ENCODE measurements at places on chromosomes 5 and 9. TPM values are rescaled to one million over a fixed set of nuclear protein-coding genes. Genes with fewer than 3 reads are reported as not detected.

GRXCR2 gene
- not detected for polyA plus RNA-seq

GPR107 gene
- 56.1 TPM for polyA plus RNA-seq

C5orf15 gene
- polyA plus RNA-seq = 135 TPM

SGCD gene
- 5.6 TPM for polyA plus RNA-seq

TAF11L5 gene
- not detected for polyA plus RNA-seq

AFAP1L1 gene
- 23.2 TPM for polyA plus RNA-seq

STKLD1 gene
- polyA plus RNA-seq = 4.4 TPM

INSL4 gene
- polyA plus RNA-seq = not detected

GRHPR gene
- 142 TPM for polyA plus RNA-seq

KIF12 gene
- polyA plus RNA-seq = 142 TPM

GFI1B gene
- 0.62 TPM for polyA plus RNA-seq

TAF11L10 gene
- polyA plus RNA-seq = not detected

MXD3 gene
- 26.5 TPM for polyA plus RNA-seq

- no peak for DNase-seq
Measured at GRCh38 chr9:16335788-16336580, 534.5 kb downstream of the BNC2 start.

- no peak for DNase-seq
Measured at GRCh38 chr5:42770003-42770402, 13.4 kb downstream of the CCDC152 start.

DNA sequence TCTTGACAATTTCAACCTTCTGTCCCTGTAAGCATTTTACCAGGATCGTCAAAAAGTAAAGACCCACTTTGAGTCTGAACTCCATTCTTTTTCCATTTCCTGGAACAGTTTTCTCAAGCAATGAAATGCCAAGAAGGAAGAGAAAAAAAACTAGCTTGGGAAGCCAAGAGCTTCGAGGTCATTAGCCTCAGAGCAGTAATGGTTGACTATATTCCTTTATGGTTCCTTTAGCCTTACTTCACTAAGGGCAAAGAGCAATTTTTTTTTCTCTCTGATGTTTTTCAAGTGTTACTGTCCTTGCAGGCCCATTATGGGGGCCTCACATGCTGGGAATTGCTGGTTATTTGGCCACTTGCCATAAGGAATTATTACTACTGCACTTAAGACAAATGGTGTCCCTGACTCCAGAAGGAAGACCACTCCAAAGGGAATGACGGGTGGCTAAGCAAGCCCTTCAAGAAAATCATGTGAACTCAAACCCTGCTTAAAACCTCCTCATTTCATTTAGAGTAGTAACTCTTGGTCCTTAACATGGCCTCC lies 37.1 kb downstream of the BNC2 start:
- no peak for DNase-seq

- DNase-seq = no peak
Measured at GRCh38 chr5:172111852-172112225, 76.2 kb downstream of the STK10 start.

DNA sequence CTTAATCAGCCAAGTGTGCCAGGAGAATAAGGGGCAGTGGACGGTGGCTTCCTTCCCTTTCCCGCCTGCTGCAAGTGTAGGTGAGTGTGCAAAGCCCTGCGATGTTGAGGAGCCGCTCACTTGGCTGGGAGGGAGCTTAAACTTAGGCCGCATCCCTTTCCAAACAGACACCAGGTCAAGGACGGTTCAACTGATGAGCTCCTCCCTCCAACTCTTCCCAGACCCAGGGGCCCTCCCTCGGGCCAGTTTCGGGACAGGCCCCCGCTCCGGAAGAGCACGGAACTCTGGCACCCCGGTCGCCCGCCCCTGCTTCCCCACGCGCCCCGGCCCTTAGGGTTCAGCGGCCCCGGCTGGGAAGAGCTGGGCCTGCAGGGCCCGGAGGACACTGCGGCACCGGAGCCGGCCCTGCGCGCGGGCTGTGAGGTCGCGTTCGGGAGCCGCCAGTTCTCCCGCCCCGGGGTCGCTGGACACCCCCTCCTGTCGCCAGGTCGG lies 481 bp downstream of the MRPL36 start:
- no peak for DNase-seq

GRCh38 chr9:1051584-1052275 lies 1.6 kb downstream of the DMRT2 start:
- DNase-seq = no peak

DNA sequence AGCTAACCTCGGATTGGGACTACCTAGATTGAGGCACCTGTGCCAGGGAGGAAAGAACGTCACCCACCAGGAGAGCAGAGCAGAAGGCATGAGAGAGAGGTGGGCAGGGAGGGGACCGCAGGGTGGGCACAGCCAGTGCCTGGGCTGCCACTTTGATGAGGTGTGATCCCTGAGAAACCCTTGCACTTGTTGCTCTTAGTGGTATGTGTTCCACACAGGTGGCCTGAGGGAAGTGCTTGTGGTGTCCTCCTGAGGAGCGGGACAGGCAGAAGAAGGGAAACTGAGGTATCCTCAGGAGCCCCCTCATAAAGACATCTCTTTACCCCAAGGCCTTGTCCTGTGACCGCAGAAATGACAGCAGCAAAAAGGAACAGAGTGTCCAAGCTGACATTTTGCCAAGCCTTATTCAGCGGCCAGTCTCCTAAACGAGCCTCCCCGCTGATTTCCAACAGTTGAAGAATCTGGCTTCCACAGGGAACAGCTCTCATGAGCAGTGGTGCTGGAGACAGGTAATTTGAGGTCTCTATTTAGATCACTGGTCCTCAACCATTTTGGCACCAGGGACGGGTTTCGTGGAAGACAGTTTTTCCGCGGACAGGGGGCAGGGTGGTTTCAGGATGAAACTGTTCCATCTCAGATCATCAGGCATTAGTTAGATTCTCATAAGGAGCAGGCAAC lies 82.4 kb downstream of the FOXD1 start:
- no peak for DNase-seq

DNA sequence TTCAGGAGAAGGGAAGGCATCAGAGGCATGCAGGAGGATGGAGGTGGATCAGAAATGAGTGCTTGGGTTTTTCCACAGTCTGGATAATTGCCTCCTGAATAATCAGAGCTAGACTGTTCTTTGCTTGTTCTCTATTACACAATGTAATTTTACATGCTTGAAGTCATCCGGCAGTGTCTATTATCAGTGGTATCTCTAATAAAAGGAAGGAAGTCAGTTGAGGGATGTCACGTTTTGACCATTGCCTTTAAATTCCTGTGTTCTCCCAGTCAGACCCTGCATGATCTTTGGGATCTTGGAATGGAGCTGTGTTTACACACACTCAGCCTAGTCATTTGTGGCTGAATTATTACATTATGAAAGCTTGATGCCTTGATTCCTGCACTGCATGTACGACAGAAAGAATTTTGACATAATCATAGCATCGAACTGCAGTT lies 91.0 kb downstream of the PDE8B start:
- DNase-seq = no peak

DNA sequence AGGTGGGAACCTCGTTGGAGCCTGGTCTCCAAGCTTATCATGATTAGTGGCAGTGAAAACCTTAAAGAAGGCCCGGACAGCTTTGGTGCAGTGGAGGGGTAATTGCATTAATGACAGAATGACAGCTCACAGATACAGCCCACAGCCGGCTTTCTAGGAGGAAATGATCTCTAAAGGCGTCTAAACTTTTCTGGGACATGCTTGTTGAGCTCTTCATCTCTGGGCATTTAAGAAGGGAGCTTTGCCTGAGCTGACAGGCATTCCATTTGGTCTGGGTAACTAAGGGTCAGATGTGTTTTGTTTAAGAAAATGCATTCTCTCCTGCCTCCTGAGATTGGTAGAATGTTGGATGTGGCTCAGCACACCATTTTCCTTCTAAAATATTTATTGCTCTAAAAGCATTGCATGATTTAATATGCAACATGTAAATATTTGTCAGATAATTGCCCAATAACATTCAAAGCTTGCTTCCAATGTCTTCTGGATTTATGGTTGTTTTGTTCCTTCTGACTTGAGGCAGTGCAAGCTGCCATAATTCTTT lies 4.0 kb downstream of the ANKRD33B start:
- DNase-seq = no peak

GRCh38 chr9:36548454-36548853 lies 24.2 kb upstream of the MELK start:
- DNase-seq = no peak

DNA sequence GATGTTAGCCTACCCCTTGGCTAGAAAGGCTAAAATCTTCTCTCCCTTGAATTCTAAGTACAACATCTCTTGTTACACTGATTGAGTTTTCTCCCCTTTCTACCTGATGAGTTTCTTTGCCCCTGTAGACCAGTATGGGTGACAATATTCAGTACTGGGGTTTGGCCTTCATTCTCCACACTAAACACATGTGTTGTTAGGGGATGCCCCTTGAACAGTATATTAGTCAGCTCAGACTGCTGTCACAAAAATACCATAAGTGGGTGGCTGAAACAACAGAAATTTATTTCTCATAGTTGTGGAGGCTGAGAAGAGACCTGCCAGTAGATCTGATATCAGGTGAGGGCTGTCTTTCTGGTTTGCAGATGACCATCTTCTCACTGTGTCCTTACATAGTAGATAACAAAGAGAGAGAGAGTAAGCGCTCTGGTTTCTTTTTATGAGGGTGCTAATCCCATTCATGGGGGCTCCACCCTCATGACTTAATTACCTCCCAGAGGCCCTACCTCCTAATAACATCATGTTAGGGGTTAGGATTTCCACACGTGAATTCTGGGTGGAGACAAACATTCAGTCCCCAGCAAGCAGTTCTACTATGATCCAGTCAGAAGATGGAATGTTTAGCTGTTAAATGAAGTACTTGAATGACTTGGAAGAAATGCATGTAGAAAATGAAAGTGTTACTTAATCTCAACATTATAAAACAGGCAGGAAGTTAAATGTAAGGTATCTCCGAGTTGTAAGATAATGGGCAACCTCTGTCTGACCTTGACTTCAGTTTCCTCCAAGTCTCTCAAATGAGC lies 17.5 kb downstream of the VLDLR start:
- no peak for DNase-seq

- no peak for DNase-seq
Measured at GRCh38 chr5:52875827-52876226, 88.1 kb downstream of the ITGA1 start.

GRCh38 chr9:14652729-14653377 lies 40.4 kb downstream of the ZDHHC21 start:
- DNase-seq = no peak

DNA sequence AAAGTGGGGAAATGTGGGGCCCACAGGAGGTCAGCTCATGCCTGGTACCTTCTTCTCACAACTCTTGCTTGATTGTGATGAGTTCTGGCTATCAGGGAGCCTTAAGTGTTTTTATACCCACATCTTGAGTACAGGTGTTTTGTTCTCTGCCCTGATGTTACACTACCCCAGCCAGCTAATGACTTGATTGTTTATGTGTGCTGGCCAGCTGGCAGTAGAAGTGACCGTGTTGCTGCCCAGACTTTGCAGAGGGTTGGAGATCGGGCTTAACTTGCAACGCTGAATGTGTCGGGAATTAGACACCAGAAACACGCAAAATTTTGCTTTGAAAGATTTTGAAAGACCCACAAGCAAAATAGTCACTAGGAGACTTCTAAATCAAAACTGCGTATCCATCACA lies 16.9 kb upstream of the ZDHHC11B start:
- no peak for DNase-seq

DNA sequence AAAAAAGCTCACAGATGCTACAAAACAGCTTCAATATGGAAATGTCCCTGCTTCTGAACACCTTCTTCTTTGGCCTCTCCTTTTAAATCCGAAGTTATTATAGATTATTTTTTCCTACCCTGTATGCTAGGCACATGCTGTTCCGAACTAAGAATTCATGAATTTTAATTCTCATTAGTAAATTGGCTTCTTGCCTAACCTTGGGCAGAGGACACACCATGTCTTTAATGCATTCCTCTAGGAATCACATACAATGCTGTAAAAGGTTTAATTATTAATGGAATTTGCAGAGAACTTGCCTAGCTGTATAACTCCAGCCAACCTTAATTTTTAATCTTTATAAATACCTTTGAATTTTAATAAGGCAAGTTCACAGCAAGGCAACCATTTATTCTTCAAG lies 234.4 kb downstream of the NTRK2 start:
- no peak for DNase-seq

DNA sequence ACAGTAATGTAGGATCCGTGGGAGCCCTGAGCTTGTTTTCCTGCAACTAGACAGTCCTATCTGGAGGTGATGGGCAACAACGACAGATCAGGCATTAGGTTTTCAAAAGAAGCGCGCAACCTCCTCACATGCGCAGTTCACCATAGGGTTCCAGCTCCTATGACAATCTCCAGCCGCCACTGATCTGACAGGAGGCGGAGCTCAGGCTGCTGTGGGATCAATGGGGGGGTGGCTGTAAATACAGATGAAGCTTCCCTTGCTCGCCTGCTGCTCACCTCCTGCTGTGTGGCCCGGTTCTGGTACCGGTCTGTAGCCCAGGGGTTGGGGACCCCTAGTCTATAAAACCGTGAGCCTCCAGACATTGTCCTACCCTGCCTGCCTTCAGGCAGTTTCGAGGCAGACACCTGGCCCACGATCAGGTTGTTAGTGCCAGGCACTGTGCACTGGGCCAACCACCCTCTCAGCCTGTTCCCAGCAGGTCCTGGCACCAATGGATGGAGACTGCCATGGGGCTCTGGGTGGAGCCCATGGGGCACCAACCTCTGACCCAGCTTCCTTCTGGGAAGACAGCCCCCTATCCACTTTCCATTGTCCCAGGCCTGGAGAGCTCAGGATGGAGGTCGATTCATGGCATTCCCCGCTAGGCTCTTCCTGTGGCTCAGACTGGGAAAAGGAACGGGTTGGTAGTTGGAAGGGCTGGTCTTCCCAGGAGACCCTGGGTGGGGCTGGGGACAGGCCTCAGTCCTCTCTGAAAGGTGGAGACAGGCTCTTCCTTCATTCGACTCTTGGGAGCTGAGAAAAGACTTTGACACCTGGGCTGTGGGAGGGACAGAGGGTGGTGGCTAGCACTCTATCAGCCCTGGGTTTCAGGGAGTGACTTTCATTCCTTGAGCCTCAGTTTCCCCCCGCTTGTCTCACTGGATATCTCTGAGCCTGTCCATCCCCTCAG lies 1.7 kb downstream of the ENDOG start:
- DNase-seq = no peak

- peak; percentile 62 for DNase-seq
Measured at GRCh38 chr5:96752341-96753016, 55.3 kb downstream of the ERAP1 start.

DNA sequence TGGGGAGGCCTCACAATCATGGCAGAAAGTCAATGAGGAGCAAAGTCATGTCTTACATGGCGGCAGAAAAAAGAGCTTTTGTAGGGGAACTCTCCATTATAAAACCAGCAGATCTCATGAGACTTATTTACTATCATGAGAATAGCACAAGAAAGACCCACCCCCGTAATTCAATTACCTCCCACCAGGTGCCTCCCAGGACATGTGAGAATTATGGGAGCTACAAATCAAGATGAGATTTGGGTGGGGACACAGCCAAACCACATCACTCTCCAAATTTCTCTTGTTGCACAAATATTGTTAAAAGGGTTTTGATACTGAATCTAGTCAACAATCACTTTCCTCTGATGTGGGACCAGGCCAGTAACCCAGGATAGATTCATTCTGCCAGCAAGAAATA lies 1176.1 kb downstream of the CDH9 start:
- no peak for DNase-seq

- no peak for DNase-seq
Measured at GRCh38 chr9:12697719-12698118, 4.5 kb downstream of the TYRP1 start.
